ENCODE measurements at places on chromosomes 5 and 9.

DNA sequence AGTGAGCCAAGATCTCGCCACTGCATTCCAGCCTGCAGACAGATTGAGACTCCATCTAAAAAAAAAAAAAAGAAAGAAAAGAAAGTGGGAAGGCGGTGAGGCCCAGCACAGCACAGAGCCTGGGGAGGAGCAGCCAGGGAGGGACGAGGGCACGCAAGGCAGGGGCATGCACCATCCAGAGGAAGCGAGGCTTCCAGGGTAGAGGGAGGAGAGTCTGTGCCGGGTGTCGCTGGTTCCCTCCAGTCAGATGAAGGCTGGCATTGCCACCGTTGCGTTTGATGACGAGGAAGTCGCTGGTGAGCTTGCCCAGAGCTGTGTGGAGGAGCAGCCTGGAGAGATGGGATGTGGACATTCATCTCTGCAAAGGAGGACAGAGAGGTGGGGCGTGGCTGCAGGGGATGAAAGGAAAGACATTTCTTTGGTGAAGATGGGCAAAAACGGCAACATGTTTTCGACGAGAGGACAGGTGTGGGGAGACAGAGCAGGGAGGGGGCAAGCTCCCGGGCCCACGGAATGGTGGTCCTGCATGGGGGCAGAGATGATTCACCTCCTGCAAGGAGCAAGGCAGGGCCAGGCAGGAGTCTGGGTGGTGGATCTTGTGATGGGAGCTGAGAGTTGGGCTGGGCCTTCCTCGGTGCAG, 18.6 kb upstream of the OLFM1 start:
- no peak for DNase-seq

GRCh38 chr5:77832938-77833337, 56.8 kb upstream of the TBCA start:
- DNase-seq = no peak

DNA sequence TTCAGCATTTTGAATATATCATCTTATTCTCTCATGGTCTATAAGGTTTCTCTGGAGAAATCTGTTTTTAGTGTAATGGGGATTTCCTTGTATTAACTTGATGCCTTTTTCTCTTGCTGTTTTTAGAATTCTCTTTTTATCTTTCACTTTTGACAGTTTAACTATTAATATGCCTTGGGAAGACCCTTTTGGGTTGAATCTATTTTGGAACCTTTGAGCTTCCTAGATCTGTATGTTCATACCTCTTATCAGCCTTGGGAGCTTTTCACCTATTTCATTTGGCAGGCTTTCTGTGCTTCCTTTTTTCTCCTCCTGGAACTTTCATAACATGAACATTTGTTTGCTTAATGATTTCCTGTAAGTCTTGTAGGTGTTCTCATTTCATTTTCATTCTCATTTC, 22.2 kb downstream of the RCL1 start:
- DNase-seq = no peak

DNA sequence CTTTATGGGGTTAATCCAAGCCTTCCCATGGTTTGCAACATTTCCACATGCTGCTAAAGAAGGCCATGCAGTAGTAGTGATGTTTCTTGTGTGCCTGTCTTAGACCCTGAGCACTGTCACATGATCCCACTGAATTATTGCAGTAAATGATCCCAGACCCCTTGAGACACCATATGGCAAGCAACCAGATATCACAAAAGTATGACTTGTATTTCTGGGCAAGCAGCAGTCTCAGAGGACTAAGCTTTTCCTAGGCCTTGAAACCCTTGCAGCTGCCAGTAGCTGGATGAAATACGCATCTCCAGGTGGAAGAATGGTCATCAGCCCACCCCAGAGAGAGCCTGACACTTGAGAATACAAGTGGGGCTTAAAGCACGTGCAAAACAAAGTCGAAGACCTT, 41.8 kb downstream of the CDO1 start:
- no peak for DNase-seq

DNA sequence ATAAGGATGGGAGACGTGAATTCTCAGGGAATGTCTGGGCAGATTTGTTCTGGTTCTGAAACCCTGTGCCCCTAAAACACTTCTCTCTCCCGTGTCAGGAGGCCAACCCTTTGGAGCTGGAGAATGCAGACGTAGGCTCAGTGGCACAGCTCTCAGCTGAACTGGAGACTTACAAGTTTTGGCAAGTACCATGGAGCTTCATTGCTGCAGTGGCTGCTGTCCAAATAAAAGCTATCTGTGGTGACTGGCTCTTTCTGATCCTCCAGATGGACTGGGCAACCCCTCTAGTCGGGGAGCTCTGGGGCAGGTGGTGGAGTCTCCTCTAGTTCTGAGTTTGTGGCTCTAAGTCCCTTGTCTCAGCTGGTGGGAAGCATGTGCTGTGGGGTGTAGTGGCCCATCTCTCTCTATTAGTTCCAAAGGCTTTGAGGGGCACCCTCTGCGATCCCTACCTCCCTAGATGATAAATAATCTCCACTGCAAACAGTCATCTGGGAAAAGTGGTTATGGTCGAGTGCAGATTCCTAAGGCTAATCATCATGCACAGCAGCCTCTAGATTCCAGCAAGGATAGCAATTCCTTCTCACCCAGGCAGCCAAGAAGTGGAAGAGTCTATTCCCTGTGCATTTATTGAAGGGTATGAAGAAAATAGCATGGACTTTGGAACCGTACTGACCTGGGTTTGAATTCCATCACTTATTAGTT, 204.2 kb upstream of the KLF4 start:
- DNase-seq = no peak

DNA sequence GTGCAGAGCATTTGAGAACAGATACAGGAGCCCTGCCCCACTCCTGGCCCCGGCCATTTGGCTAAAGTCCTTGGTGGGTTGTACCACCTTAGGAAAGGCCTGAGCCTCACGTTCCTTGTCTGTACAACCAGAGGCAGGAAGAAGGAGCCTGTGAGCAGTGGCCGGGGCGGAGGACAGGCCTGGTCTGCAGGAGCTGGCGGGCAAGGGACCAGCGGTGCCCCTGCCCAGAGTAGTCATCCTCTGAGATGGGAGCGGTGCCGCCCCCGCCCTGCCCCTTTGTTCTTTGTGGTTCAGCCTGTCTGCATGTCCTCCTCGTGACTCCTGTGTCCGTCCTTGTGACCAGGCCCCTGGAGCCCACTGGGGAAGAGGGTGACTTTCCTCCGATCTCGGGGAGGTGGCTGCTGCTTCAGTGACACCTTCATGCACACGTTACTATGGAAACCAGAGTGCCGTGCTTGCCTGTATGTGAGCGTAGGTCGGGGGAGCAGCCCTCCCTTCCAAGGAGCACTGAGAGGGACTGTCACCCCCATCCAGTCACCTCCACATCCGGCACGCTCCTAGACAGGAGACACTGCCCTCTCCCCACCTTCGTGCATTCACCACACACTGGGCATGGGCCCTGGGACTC, 42.9 kb downstream of the UNC5A start:
- no peak for DNase-seq

DNA sequence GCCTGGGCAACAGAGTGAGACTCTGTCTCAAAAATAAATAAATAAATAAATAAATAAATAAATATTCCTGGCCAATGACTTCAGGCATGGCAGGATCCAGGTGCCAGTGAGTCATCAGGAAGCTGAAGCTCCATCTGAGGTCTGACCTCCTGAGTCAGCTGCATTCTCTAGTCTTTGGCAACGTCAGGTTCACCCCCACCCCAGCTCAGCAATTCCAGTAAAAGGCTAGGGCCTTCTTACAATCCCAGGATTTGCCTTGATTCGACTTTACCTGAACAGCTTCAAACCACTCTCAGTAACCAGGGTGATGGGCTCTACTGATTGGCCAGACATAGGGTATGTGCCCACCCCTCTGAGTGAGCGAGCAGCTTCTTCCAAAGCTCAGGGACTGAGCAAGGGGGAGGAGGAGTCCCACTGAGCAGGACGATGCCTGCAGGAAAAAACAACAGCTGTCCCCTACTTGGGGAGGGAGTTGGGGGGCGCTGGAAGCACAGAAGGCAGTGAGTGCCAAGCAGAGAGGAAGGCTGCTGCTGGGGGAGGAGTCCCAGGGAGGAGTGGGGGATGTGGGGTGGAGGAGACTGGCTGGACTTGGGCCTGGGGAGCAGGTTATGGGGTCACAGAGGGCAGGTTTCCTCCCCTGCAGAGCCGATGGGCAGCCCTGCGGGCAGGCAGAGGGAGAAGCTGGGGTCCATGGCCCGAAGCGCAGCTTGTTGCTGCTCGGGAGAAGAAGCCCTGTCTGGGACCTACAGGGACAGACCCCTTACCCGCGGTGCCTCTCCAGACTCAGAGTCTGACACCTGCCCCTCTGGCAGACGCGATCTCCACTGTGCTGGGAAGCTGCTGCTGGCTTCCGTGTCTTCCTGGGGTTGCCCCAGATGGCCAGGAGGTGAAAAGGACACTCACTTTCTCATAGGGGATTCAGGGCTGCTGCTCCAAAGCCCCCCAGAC, 25.9 kb upstream of the UNC5A start:
- DNase-seq = no peak

DNA sequence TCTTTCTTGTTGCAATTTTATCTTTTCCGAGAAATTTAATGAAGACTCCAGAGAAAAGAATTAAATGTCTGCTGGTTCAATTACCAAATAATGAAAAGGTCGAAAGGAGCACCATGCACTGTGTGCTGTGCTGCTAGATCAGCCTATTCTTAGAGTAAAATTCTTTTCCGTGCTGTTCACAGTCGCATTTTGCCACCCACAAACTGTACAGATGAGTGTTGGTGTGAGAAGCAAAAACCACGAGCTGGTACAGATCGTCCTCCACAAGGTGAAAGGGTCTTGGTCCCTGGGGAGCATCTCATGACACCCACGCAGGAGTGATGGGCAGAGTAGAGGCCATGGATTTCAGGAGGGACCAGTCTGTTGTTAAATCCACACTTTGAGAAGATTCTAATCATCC, 143.8 kb upstream of the PUM3 start:
- DNase-seq = no peak

- DNase-seq = no peak
Observed at GRCh38 chr9:4114569-4115505, 185.0 kb downstream of the GLIS3 start.

DNA sequence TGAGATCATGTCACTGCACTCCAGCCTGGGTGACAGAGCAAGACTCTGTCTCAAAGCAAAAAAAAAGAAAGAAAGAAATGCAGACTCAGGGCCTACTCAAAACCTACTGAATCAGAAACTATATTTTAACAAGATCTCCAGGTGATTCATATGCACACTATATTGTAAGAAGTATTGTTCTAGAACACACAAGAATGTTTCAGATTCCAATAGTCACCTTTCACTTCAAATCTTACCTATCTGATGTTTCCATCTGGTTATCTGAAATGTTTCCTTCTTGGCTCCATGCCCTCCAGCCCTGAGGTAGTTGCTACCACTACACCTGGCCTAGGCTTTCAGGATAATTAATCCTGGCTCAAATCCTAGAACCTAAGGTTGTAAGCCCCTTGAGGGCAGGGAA, 36.8 kb upstream of the SNX2 start:
- DNase-seq = no peak

DNA sequence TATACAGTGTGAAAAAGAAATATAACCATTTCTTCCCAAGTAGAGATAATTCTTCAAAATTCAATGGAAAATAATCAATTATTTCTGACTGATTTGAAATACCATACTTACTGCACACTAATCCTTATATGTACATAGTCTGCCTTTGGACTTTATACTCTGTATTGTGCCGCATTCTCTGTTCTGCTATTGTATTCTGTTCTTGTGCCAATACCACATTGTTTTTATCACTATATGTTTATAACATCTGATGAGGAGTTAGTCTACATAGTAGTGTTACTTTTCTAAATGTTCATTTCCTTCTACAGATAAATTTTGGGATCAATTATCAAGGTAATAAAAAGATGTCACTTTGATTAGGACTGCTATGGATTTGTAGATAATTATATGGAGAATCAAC, 16.7 kb upstream of the ZNF462 start:
- no peak for DNase-seq

- DNase-seq = no peak
Observed at GRCh38 chr5:140345919-140346347, 470 bp downstream of the HBEGF start.

DNA sequence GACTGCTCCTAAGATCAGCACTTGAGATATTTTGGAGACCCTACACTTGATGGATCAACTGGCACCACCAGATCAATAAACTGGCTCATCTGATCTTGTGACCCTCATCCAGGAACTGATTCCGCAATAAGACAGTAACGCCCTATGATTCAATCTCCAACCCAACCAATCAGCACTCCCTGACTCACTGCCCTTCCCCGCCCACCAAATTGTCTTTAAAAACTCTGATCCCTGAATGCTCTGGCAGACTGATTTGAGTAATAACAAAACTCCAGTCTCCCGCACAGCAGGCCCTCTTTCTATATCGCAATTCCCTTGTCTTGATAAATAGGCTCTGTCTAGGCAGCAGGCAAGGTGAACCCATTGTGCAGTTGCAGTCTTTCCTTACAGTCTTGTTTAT, 677.0 kb downstream of the LRRC70 start:
- no peak for DNase-seq

DNA sequence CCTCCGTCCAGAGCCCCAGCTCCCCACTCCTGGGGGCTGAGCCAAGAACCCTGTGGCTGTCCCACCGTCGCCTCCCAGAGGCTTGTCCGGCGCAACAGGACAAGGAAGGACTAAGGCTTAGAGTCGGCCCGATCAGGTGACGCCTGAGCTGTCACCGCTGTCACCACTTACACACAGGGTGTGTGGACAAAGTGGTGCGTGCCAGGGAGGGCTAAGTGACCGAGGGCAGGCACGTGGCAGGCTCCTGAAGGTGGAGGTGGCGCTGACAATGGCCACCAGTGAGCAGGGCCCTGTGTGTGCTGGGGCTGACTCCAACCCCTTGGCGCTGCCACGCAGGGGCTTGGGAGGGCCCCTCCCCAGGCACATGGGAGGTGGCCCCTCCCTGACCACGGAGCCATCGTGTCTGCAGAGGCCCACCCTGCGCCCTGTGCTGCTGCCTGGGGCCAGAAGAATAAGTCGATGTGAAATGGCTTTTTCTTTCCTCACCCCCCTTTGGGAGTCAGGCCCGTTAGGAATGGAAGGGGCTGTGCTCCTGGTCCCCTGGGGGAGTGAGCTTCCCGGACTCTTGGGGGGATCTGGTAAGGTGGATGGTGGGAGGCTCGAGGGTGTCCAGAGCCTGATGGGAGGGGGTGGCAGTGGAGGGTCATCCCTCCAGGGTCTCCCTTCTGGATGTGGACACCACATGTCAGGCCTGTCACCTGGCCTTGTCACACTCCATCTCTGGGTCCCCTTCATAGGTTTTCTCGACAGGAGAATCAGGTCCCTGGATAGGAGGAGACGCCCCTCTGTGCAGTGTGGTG, 2.6 kb upstream of the GPSM1 start:
- DNase-seq = no peak

DNA sequence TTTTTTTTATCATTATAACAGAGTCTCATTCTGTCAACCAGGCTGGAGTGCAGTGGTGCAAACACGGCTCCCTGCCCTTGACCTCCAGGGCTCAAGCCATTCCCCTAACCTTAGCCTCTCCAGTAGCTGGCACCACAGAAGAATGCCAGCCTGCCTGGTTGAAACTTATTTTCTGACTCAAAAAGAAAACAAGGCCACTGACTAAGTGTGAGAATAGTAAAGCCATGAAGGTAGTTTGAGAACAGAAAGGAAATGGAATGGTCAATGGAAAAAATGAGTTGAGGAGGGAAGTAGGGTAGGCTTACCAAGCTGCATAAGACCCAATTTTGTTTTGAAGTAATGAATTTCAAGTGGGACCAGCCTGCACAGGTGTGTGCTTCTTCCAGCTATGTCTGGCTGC, 82.8 kb upstream of the RORB start:
- DNase-seq = no peak
